ENCODE measurements at places on chromosomes 16 and 17.

GRCh38 chr17:46782250-46782953 is 36.1 kb downstream of the WNT3 start:
- DNase-seq: no peak

GRCh38 chr16:56848955-56849689 is 15.9 kb upstream of the SLC12A3 start:
- DNase-seq: peak; percentile 46

- no peak for DNase-seq
These were observed 18.5 kb downstream of the SLC16A3 start for GRCh38 chr17:82247182-82247823.

- no peak for DNase-seq
These were observed 24.3 kb upstream of the MYH10 start for GRCh38 chr17:8654822-8655221.

DNA sequence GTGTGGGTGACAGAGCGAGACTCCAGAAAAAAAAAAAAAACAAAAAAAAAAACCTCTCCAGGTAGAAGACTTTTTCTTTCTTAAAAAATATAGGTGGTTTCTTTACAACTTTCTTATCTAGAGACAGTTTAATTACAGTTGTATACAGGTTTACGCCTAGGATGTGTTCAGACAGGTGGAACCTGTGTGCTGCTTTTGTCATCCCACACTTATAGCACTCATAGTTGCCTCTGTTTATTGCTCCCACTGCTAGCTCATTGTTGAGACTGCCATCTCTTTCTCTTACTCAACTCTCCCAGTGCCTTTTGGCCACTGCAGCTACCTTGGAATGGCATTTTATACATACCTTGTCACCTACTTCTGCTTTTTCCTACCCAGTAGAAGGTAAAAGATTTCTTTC is 19.1 kb upstream of the MED9 start:
- DNase-seq: no peak

GRCh38 chr16:23966597-23967394 is 131.0 kb downstream of the PRKCB start:
- DNase-seq: no peak

GRCh38 chr16:27698266-27698665 is 148.3 kb downstream of the KATNIP start:
- no peak for DNase-seq

GRCh38 chr16:88715312-88716190 is 9.2 kb downstream of the CTU2 start:
- no peak for DNase-seq

Measured in non-pigmented ciliary epithelial cell (primary cell).